A673 (cell line): ENCODE measurements at places on chromosomes 11 and 22. TPM values are rescaled to one million over a fixed set of nuclear protein-coding genes. Genes with fewer than 3 reads are reported as not detected.

DNA sequence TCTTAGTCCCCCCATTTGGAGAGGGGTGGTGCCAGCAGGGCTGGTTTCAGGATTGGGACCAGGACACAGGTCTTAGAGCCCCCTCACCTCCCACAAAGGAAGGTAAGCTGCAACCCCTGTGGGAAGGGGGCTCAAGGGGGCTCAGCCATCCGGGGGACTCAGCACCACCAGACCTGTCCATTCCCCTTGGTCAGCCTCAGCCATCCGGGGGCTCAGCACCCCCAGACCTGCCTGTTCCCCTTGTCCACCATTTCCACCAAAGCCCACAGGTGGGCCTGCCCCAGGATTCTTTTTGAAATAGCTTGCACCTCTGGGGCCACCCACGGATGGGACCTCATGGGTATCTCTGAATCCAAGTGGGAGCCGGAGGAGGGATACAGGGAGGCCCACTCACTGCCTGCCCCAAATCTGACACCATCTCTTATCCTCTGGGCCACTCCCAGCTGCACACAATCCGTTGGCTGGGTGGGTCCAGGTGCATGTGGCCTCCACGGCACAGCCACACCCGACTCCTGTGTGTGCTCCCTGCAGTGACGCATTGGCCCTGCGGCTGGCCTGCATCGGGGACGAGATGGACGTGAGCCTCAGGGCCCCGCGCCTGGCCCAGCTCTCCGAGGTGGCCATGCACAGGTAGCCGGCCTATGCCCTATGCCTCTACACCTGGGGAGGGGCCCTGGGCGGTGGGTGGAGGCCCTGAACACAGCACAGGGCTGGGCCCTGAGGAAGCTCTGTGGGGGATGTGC lies 15.9 kb downstream of the MCAT start:
- DNase-seq = no peak

DNA sequence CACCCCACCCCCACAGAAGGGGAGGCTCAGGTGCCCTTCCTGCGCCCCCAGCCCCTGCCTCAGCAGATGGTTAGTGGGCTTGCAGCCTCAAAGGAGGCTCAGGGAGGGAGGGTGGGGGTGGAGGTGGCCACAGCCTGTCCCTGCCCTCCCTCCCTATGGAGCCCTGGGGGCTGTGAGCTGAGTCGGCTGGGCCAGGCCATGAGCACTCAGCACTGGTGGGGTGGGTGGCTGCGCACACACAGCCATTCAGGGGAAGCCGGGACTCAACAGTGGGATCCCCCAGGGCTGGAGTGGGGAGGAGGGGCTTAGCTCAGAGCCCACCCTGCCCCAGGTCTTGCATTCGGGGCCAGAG lies 50.2 kb downstream of the FLRT1 start:
- DNase-seq = no peak

GRCh38 chr22:28143961-28144745 lies 225.1 kb upstream of the PITPNB start:
- no peak for DNase-seq

- no peak for DNase-seq
Observed at GRCh38 chr22:41772645-41773044, 27.8 kb upstream of the CCDC134 start.

DNA sequence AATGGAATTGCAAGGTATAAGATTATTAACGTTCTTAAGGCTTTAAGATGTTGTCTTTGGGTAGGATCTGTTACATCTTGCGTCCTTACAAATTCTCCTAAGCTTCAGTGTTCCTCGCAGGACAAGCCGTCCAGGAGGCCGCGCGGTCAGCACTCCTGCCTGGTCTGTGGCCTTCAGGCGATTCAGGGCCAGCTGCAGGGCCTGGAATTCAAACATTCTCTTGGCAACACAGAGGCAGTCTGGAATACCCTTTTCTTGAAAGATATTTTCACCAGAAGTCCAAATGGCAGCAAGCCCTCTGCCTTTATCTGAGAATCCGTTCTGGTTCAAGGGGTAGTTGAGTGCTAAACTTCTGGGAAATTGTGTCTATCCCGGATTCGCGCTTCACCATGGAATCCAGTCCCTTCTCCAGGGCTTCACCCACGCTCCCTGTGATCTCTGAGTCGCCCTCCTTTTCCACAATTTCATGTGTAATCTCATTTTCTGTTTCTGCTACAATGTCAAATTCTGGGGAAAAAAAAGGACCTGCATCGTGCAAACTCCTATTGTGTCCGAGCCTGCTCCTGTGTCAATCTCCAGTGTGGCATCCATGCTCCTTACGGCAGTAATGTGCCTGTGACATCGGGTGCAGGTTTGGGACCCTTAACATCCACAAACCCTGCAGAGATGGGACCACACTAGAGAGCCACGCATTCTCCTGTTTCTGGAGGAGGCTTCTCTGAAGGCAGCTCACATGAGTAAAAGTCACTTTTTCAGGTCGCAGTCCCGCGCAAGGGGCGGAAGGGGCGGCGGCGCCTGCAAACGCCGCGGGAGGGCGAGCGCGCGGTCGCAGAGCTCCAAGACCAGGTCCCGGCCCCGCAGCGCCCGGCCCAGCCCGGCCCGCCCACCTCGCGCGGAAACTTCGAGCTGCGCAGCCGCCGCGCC lies 25.4 kb upstream of the SORL1 start:
- DNase-seq = no peak

DNA sequence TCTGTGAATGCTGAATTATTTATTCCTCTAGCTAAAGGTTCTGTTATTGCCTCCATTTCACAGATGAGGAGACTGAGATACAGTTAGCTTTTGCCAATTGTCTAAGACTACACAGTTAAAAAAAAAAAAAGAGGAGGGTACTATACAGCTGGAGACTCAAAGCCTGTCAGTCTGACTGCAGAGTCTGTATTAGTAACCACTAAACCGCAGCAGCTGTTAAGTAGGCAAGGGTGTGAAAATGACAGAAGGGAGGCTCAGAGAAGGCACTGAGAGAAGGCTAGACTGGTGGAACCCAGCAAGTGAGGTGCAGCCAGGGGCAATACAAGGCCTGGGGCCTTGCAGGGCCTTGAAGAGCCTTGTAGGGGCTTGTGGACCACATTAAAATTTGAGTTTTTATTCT lies 181.2 kb downstream of the CSNK2A3 start:
- no peak for DNase-seq

GRCh38 chr22:25380122-25380747 lies 160.8 kb downstream of the CRYBB2 start:
- DNase-seq = peak; percentile 20

- peak; percentile 90 for DNase-seq
Observed at GRCh38 chr11:36292311-36292722, 3.1 kb upstream of the COMMD9 start.

CCDC87 gene
- total RNA-seq = 0.90 and 1.1 TPM in 2 replicates

SEC14L3 gene
- not detected in 2 replicates for total RNA-seq
